Inflammatory macrophage (primary cell): ENCODE measurements at places on chromosomes 16 and 17.

GRCh38 chr17:45784293-45784740, at the start of gene CRHR1:
CRHR1 (plus strand) TSS chr17:45784320; CDS start chr17:45784545, 225 bp downstream.
- no peak for DNase-seq

- DNase-seq, result peak; percentile 98
Measured at GRCh38 chr17:20281860-20282259, 185.5 kb downstream of the LGALS9B start.

DNA sequence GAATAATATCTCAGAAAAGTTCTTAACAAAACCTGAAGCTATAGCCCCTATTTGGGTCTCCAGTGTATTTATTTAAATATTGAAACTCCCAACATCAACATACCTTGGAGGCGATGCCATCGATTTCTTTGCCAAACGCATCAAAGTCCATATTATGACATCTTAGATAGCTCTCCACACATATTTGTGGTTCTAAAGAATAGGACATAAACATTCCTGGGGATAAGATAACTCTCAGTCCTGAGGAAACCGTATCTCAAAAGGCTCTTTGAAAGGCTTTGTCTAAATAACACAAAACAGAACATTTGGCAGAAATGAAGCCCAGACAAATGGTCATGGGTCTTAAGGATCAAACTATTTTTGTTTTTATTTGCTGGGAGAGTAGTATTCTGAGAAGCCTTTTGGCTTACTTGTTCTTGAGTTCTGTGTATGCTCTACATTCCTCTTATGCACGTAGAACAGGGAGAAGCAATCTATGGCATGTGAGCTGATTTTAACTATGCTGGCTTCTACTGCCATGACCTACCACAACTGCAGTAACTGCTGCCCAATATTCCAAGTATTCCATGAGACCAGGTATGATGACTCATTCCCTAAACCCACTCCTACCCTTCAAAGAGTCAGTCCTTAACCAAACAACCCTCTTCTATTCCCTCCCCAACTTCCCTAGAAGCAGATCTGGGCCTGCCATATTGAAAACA, 279.0 kb upstream of the ZFHX3 start:
- no peak for DNase-seq

GRCh38 chr17:5283571-5284315, 1.7 kb downstream of the RABEP1 start:
- no peak for DNase-seq

GRCh38 chr17:42591411-42591810, 13.9 kb upstream of the PSMC3IP start:
- no peak for DNase-seq

- no peak for DNase-seq
Measured at GRCh38 chr17:2563543-2563942, 29.9 kb upstream of the PAFAH1B1 start.

DNA sequence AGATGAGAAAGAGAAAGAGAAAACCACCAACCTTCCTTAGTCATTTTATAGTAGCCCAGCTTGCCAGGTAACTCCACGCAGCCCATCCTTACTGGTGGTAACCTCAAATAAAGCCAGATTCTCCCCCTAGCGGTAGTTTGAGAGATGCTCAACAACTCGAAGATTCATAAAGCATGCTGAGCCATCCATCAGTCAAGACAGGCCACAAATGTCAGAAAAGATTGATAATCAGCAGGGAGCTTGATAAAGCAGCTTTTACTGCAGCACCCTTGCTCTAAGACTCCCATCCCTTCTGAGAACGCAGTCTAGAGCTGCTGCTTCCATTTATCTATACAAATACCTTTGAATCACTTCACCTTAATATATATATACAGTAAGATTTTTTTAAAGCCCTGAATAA, 451.5 kb upstream of the HSBP1 start:
- peak; percentile 24 for DNase-seq

DNA sequence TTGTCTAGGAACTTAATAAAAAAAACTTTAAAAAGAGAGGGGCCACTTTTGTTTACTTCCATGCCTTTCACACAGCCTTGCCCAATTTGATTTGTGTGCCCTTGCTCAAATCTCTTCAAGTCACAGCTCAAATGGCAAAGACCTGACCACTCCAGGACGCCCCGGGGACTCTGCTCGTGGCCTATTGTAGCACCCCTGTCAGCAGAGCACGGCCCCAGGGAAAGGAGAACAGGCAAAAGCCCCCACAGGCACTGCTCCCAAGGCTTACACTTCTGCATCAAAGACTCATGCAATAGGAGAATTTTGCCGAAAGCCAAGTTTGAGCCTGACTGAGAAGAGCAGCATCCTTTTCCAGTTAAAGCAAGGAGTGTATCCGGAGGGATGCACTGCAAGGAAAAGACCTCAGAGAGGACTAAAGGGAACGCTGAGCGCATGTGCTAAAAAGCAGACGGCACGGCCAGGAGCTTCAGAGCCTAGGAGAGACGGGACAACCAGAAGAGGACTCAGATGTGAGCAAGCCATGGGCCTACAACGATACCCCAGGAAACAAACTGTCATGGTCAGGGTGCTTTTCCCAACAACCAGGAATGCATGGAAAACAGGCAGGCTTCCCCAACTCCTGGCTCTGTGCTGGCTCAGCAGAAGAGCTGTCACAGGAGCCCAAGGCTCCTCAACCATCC, 8.2 kb downstream of the CREBBP start:
- no peak for DNase-seq

DNA sequence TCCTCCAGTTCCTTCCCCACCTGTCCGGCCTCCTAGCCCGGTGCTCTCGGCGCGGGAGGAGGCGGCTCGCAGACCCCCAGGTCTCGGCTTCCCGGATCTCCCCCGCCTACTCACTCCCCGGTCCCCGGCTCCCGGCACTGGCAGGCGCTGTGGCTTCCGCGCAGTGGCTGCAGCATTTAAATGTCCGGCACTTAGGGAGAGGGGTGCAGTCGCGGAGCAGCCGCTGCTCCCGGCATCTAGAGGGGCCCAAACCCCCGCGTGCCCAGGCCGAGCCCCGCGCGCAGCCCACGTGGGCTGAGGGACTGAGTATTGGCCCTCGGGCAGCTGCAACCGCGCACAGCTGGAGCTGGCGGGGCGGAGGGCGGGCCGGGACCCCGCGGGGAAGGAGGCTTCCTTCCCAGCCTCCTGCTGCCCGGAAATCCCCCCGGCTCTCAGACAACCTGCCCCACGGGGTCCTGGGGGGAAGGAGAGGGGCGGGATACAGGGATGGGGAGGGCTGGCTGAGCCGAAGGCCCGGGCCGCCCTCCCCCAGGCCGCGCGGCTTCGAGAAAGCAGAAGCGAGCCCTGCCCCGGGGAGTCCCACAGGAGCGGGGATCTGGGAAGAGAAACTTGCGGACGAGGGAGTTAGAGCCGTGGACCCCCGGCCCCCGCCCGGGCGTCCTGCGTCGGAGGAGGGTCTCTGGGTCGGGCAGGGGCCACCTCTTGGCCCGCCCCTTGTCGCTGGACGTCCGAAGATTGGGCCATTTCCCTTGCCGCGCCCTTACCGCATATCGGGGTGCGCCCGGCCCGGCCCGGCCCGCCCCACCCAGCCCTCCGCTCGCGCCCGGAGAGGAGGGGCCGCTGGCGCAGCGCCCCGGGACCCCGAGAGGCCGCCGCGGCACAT, at the start of gene MMP25:
Gene MMP25 (plus strand): TSS at position 804 of the 883 bp plus-strand sequence. CDS start 357 bp downstream, outside the sequence.
- no peak for DNase-seq

DNA sequence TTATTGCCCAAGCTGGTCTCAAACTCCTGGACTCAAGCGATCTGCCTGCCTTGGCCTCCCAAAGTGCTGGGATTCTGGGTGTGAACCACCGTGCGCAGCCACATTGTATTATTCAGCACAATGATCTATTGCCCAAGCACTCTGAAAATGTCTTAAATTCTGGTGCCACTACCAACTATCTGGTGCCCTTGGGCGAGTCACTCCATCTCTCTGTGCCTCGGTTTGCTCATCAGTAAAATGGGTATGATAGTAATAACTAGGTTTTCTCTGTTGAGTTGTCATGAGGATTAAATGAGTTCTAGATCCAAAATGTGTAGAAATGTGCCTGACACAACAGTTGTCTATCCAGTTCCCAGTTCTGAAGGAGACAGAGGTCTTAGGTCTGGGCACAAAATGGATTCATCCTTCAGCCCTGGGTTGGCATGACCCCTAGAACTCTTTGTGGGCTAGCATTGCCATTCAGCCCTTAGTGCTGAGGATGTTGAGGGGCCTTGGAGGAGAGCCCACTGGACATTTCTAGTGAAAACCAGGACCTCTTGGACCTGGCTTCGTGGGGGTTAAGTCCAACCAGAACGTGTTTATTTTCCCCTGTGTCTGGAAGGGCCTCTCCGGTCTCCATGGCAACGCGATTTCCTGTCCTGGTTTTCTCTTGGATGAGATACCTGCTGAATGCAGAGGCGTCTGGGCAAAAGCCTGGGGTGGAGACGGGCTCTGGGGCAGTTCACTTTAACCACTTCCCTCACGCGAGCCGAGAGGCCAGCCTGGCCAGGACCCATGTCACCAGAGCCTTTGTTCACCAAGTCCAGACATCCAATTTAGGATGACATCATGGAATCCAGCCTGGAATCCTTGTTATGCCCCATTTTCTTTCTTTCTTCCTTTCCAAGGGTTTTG, 43.7 kb upstream of the TNRC6A start:
- no peak for DNase-seq

DNA sequence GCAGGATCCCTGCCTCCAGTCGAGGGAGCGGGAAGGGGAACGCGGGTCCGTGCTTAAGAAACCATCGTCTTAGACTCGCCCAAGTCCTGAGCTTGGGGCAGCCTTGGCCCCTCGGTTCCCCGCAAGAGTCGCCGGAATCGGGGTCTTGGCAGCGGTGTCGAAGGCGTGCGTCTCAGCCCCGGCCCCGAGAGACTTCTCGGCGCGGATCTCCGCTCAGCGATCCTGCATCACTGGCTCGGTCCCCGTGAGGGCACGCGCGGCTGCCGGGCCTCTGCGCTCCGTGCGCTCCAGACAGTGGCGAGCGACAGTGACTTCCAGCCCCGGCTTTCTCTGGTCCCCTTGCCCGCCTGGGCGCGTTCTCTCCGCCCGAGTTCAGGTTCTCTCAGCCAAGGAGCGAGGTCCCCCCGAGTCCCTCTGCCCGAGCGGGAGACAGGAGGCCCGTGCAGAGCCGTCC, 380 bp downstream of the HS3ST3A1 start:
- DNase-seq, result no peak

DNA sequence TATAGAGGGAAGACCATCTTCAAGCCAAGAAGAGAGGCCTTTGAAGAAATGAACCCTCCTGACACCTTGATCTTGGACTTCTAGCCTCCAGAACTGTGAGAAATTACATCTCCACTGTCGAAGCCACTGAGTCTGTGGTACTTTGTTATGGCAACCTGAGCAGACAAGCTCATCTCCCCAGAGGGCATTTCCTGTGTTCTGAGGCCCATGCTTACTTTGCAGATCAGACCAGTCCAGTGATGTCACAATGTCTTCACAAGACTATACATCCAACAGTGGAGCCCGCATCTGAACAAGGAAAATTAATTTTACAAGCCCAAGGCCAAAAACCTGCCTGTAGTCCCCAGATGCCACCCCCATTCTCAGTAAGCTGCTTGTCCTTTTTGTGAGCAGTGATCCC, 14.8 kb upstream of the C17orf113 start:
- DNase-seq, result no peak

DNA sequence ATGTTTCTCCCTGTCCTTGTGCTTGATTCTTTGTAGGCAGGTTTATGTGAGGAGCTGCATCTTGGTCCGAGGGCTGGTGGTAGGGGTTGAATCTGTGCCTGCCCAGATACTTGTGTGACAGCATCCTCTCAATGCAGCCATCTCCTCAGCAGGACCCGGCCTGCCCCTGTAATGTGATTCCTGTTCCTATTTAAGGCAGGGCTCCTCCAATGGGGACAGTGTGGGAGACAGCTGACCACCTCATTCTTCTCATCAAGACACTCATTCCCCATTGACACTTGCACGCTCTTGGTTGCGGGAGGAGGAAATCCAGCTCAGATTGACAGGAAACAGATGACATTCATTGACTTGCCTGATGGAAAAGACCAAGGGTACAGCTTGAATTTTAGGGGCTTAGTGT, 384.5 kb downstream of the CPPED1 start:
- no peak for DNase-seq

DNA sequence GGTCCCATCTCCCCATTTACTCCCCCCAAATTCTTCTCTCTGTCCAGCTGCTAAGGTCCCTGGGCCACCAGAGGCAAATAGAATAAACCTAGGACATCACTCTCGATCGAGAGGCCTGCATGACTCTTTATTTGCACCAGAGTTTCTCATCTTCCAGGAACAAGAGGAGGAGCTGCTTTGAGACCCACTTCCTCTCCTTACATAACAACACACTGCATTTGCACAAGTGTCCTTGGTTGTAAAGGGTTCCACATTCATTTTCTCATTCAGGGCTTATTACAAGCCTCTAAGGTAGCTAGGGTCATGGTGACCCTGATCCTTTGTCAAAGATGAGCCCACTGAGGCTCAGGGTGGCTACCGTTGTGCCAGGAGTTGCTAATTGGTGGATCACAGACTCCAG, 38.1 kb upstream of the RHOT1 start:
- peak; percentile 43 for DNase-seq

DNA sequence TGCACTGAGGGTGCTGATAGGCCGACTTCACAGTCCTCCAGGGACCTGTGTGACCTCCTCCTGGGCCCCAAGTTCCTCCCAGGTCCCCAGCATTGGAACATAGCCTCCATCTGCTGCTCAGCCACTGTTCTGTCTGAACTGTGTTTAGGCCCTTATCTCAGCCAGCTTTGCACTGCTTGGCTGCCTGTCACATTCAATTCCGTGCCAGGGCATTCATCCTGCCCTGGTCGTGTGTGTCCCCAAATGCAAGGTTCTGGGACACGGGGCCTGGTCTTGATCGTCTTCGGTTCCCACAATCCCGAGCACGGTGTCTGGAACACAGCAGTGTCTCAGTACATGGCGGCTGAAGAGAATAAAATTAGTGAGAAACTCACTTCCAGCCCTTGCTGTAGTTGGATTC, 69.9 kb upstream of the NFAT5 start:
- DNase-seq, result no peak

GRCh38 chr17:50396261-50397110, 837 bp downstream of the LRRC59 start:
- peak; percentile 56 for DNase-seq

GRCh38 chr17:8012996-8013640, 10.7 kb downstream of the GUCY2D start:
- no peak for DNase-seq

DNA sequence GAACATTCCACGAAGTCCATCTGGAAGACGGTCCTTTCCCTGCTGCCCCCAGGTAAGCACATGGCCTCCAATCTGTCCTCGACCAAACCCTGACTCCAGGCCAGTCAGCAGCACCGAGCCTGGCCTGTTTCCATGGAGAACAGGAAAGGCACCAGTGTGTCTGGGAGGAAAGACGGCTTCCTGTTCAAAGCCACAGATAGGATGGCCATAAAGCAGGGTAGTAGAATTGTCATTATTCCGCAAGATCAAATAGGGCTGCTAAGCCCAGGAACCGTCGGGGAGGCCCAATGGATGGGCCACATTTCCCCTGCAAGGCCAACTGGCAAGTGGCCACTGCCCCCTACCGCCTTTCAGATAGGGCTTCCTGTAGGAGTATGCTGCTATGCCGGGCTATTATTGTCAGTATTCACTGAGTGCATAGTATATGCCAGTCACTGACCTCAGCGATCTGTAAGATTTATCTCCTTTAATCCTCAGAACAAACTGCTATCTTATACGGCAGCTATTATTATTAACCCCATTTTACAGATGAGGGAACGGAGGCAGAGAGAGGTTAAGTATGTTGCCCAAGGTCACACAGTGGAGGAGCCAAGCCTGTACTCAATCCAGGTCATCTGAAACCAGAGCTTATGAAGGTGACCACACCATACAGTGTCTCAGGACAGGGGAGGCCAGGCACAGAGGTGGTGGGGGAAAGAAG, 23.0 kb upstream of the PLCG2 start:
- DNase-seq, result peak; percentile 38
